ENCODE measurements at places on chromosomes 2 and 18.

- no peak for DNase-seq
Measured at GRCh38 chr2:2528846-2529245, 197.8 kb upstream of the MYT1L start.

DNA sequence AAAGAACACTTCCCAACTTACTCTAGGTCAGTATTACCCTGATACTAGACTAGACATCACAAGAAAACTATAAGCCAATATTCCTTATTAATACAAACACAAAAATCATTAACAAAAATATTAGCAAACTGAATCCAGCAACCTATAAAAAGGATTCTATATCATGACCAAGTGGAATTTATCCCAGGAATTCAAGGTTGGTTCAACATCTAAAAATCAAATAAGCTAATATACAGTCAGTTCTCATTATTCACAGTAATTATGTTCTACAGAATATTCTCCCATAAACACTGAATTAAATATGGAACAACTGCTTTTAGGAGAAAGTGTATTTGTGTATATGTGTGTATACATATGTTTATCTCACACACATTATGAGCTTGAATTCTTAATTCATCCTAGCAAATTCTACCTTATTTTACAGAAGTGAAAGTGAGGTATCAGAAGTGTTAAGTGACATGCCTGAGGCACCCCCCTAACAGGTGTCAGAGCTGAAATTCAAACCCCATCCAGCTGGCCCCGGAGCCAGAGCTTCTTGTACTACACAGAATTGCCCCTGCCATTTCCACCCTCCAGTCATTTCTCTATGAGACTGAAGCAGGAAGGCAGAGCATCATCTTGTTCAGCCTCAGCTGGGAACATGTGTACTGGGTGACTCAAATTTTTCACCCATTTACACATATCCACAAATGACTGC, 77.8 kb downstream of the MALT1 start:
- no peak for DNase-seq

- no peak for DNase-seq
Measured at GRCh38 chr2:136844546-136844945, 79.2 kb downstream of the THSD7B start.

DNA sequence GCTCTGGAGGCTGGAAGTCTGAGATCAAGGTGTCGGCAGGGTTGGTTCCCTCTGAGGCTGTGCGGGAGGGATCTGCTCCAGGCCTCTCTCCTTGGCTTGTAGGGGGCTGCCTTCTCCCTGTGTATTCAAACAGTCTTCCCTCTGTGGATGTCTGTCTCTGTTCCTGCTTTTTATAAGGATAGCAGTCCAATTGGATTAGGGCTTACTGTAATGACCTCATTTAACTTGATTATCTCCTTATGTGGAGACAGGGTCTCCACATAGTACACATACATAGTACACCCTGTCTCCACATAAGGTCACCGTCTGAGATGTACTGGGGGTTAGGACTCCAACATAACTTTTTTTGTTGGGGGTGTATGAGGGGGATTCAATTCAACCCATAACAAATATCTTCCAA, 30.5 kb downstream of the TCF7L1 start:
- DNase-seq, result no peak

- DNase-seq, result no peak
Measured at GRCh38 chr2:54845094-54845493, 121.6 kb downstream of the EML6 start.

- no peak for DNase-seq
Measured at GRCh38 chr2:152452256-152452973, 117.4 kb downstream of the FMNL2 start.

DNA sequence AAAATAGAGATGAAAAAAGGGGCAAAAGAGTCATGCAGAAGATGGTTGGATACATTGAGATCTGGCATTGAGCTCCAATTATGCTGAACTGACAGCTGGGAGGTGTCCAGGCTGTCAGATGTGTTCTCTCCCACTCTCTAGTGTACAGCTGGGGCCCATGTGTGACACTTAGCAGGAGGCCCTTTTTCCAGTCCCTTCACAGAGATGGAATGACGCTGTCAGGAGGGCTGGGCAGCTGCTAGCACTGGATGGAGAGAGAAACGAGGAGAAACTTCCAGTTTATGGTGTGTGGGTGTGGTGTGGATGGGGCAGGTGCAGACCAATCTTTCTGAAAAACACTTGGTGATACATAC, 437.7 kb upstream of the HS6ST1 start:
- no peak for DNase-seq

DNA sequence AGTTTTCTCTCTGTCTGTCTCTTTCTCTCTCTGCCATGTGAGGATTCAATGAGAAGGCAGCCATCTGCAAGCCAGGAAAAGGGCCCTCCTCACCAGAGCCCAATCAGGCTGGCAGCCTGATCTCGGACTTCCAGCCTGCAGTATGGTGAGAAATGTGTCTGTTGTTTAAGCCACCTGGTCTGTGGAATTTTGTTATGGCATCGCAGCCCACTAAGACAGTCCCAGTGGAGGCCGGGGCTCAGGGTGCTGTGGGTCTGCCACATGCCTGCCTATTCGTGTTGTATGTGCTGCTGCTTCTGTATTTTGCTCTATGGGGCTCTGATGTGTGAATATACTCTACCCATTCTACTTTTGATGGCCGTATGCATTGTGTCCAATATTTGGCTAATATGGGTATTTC, 139.0 kb upstream of the HS6ST1 start:
- DNase-seq, result no peak

DNA sequence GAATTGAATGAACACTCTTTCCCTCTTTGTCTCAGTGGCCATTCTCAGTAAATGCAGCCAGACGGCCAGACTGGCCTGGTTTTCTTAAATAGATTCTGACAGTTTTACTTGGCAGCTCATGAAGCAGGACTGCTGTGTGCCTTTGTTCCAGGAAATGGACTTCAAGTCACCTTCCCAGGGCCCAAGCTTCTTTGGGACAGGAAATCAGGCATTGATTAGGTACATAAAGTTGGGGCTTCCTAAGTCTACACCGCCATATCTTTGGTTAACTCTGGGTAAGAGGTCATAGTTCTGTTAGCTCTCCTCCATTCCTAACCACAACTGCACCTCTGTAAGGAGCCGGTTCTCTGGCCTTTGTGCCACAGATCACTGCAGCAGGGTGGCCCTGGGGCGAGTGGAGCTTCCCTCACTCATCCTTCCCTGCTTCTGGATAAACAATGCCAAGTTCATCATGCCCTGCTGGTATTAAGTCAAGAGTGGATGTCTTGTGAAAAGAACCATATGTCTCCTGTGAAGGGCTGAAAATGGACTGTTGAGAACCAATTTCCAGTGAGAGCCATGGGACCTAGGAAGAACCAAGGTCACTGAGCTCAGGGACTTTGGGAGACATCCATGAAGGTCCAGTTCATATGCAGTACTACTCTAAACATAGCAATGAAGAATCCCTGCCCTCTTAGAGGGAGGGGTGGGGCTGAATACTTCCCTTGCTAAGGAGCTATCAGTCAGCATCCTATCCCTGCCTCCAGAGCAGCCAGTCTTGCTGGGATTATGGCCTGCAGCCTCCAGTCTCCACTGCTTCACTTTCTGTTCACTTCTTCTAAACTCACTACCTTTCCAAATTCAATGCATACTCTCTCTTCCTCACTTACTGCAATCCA, 122.6 kb upstream of the XPO1 start:
- no peak for DNase-seq

DNA sequence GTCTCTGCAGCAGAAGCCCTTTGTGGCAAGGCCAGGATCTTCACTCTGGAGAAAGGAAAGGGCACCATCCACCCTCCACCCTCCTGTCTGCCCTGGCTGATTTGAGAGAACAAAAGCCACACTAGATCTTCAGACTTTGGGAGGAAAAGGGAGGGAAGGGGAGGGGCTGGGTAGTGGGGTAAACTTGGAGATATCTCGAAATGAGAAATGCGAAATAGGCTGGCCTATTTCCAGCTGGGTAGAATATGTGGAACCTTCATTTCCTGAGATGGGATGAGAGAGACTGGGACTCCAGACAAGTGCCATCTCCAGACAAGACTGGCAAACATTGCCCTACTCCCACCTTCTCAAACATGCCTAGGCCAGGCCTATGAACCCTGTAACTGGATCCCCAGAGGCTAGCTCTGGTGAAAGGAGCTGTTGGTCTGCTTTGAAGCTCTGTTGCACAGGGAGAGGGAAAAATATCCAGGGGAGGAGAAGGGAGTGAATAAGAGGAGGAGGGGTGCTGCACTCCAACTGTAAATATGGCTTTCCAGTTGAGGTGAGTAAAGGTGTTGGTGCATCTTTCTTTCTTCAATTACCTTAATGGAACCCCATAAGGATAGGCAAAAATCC, 1.7 kb downstream of the HOXD12 start:
- no peak for DNase-seq

GRCh38 chr18:79182047-79182713, 113.0 kb downstream of the ATP9B start:
- no peak for DNase-seq

- no peak for DNase-seq
Measured at GRCh38 chr2:61247204-61247812, 85.3 kb downstream of the C2orf74 start.

DNA sequence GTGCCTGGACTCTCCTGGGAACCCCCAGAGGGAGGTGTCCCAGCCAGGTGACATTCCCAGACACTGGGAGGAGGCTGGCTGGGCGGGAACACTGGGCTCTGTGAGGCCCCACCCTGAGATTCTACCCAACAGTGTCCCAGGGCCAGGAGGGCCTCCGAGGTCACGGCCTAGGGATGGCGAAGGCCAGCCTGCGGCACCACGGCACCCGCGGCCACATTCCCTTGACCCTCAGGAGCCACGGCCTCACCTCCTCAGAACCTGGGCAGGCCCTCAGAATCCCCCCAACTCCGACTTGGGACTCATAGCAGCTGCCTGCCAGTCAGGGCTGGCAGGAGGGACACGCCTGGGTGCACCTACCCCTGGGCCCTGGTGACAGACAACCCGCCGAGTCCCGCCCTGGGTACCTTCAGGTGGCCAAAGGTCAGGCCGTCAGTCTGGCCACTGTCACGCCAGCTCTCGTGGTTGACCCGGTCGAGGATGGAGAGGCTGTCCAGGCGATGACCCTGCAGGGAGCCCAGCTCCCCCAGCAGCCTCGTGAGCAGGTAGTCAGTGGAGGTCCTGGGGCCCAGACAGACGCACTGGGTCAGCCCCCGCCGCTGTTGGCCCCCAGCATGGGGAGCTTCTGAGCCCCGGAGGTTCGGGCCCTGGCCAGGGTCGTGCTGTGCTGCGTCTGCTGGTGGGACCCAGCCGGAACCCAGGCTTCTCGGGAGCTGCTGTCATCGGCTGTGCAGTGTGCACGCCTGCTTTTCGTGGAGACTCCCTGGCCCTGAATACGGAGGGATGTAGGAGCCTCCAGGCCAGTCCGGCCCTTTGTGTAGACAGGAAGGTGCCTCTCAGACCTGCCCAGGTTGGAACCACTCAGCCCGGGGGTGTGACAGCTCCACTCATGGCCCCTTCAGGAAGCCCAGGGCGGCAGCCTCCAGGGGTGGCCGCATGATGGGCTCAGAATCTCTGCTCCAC, 6.1 kb downstream of the MAB21L4 start:
- DNase-seq, result no peak

DNA sequence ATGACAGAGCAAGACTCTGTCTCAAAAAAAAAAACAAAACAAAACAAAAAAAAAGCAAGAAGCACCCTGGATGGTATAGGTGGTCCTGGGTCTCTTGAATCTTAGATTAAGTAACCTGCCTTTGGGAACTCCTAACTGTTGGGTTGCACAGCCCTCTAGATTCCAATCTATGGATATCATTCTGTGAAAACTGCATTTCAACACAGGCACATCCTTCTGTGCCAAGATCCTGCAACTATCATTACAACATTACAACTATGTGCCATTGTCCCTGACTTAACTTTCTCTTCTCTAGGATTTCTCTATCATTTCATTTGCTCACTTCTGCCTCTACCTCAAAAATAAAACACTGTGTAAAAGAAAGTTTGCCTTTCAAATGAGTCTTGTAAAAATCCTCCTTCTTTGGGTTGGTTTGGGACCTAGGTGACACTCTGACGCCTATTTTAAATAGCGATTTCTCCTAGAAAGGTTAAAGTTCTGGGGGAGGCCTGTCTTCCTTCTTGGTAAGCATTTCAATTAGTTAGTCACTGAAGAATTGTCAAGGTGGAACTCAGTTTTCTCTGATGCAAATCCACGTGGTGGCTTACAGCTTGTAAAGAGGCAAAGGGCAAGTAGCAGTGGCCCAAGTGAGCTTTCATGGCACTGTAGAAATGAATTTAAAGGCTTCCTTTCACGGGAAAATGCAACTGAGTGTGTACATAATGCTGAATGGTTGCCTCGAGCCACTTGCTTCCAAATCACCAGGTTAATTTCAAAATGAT, 9.2 kb downstream of the LGALSL start:
- DNase-seq, result no peak

GRCh38 chr2:111519071-111519470, 364.9 kb downstream of the ANAPC1 start:
- no peak for DNase-seq

DNA sequence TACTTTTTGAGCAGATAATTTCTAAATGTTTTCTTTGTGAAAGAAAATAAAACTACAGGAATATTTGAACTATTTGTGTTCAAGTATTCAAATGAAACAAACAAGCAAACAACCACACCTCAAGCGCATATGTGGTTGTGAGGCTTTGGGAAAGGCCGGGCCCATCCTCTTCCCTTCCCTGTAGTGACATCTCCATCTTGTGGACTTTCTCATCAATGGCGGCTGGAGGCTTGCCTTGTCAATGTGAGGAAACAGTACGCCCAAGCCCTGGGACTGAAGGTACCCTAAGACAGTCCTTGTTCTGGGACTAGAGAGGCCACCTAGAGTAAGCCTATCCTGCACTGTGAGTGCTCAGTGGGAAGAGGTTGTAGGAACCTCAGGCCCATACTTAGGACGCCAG, 166.8 kb downstream of the TPGS2 start:
- DNase-seq, result no peak

- no peak for DNase-seq
Measured at GRCh38 chr2:118177318-118177717, 89.0 kb downstream of the INSIG2 start.

DNA sequence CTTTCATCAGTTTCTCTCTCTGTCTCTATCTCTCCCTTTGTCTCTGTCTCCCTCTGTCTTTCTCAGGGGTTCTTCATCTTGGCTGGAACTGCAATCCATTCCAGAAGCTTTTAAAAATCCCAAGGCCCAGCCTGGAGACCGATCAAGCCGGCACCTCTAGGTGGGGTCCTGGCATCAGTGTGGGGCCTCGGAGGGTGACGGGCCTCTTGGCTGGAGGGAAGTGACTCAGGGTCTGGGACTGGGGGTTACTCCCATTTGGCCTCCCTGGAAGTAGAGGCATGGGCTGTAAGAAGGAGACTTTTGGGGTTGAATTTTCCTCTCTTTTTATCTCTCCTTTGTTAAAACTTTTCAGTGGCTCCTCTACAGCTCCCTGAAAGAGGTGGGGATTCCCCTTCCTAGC, 52.8 kb upstream of the OTOF start:
- DNase-seq, result no peak

DNA sequence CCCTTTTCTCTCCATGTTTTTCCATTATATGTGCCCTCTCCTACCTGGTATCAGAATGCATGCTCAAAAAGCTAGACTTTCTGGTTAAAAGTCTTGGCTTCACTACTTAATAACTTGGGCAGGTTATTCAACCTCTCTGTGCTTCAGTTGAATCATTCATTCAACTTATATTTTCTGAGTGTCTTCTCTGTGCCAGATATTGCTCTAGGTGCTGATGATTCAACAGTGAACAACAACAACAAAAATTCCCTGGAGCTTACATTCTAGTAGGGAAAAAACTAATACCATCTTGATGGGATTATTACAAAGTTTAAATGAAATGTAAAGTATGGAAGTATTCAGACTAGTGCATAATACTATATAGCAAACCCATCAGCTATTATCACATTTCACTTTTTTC, 55.2 kb downstream of the SOS1 start:
- DNase-seq, result no peak

Measured in activated naive CD8-positive, alpha-beta T cell treated with anti-CD3 and anti-CD28 coated beads for 36 hours (primary cell).